ENCODE measurements at places on chromosomes 11 and 22.

DNA sequence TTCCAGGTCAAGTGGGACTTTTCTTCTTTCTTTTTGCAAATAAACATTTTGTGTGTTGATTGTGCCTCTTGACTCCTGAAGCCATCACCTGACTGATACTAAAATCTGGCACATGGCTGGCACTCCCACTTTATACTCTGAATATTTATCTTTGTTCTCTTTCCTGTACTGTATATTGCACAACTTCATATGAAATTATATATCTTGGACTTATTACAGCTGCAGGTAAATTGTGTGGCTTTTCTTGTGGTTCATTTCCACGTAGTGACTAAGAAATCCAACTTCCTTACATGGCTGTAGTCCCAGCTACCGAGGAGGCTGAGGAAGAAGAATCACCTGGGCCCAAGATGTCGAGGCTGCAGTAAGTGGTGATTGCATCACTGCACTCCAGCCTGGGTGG is 23.7 kb upstream of the OR5B12 start:
- DNase-seq = no peak

- DNase-seq = no peak
These were observed 92.0 kb upstream of the ISX start for GRCh38 chr22:34973926-34974325.

GRCh38 chr11:70951139-70951804 is 301.1 kb downstream of the SHANK2 start:
- DNase-seq = no peak

DNA sequence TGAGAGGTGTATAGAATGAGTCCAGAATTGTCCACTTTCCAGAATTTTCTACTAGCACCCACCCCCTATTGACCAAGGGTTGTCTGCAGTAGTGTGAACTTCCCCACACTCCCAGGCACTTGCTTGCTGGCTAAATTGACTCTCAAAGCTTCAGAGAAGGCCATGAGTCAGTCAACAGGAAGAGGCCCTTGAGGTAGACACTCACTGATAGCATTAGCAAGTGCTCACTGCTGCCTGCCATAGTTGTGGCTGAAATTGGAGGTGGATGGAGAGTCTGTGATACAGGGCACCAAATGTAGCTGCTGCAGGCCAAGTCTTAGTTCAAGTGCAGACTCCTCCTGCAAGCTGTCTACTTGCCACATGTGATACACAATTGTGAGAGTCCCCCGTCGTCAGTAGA is 156.8 kb downstream of the SPON1 start:
- no peak for DNase-seq

GRCh38 chr22:34804604-34805003 is 261.4 kb upstream of the ISX start:
- DNase-seq = no peak

- DNase-seq = no peak
These were observed 80.0 kb upstream of the PPARA start for GRCh38 chr22:46070215-46070802.

GRCh38 chr11:9972989-9973388 is 309.1 kb downstream of the SWAP70 start:
- no peak for DNase-seq

- DNase-seq = no peak
These were observed 493.3 kb downstream of the BRD1 start for GRCh38 chr22:49334449-49334789.

- DNase-seq = no peak
These were observed 62.1 kb upstream of the NUP50 start for GRCh38 chr22:45101515-45102227.

GRCh38 chr22:28548406-28548805 is 131.2 kb downstream of the TTC28 start:
- no peak for DNase-seq

GRCh38 chr11:128587415-128587814 is at the start of gene ETS1:
TSS of gene ETS1 (minus strand) at chr11:128587558. CDS start at chr11:128573130, 14,428 bp downstream.
- DNase-seq = no peak

GRCh38 chr11:77410076-77410827 is 63.6 kb downstream of the PAK1 start:
- DNase-seq = no peak

GRCh38 chr22:35204807-35205775 is 52.2 kb upstream of the HMGXB4 start:
- no peak for DNase-seq

DNA sequence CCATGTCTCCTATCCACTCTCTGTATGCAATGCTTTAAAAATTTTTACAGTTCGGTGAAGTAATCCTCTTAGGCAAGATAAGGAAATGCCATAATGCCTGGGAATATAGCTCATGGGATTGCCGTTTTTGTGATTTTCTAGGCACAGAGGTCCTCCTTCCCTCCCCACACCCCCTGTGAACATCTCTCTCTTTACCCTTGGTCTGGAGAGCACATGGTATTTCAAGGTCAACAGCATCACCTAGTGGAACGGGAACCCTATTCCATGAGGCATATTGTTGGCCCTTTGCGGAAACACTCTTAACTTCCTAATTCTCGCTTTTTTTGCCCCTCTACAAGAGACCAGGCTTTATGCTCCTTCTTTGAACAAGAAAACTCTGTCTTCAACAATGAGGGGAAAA is 8.8 kb downstream of the NXPE4 start:
- DNase-seq = no peak

DNA sequence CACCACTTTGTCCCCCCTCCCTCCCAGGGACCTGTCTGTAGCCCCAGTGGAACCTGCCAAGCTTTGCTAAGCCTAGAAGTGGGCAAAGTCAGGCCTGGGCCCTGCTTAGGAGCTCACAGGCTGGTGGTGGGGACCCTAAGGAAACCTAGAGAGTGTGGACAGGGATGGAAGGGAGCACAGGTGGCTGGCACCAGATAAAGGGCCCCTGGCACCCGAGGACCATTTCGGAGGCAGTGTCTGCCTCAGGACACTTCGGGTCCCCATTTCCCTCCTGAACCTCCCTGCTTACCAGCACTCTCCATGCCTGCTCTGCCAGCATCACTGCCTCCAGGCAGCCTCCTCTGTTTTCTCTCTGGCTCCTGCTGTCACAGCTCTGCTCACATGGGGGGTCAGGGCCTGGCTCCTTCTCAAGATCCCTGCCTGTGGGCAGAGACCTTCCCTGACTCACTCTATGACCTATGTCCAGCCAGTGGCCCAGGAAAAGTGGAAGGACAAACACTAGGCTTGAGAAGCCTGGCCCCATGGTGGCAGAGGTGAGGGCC is 13.6 kb upstream of the OMP start:
- no peak for DNase-seq

DNA sequence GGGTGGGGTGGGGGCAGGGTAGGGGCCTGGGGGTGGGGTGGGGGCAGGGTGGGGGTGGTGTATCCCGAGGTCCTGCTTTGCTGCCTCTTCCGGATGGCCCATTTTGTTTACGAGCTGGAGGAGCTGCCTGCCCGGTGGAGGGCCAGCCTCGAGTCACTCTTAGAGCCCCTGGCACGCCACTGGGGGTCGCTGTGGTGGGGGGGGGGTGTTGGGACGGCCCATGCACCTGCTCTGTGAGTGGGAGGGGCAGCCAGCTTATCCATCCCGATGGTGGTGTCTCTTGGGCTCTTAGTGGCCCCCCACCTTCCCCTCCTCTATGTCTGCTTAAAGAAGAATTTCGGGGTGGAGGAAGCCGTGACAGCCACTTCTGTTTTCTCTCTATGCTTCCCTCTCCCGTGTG is 24.6 kb downstream of the MRGPRD start:
- no peak for DNase-seq

- DNase-seq = no peak
These were observed 64.0 kb upstream of the TNRC6B start for GRCh38 chr22:40113696-40114095.

DNA sequence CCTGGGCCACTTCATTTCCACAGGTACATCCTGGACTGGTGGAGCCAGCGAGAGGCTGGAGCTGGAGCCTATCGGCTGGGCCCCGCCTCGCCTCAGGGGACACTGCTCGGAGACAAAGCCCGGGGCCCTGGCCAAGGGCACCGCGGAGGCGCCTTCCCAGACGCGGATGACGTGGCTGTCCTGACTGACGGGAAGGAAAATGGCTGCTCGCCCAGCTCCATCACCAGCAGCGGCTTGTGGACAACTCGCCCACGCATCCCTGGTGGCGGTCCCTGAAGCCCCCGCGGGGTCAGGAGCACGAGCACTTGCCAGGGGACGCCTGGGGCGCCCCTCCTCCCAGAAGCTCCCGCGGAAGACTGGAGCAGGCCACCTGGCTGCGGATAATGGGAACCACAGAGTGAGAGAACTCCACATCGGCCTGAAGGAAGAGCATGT is 49.6 kb downstream of the CECR2 start:
- no peak for DNase-seq

- no peak for DNase-seq
These were observed 41.9 kb upstream of the PCF11 start for GRCh38 chr11:83115026-83115425.

- DNase-seq = no peak
These were observed 22.5 kb upstream of the KRTAP5-6 start for GRCh38 chr11:1674173-1675131.

- DNase-seq = no peak
These were observed 57.2 kb upstream of the FAM181B start for GRCh38 chr11:82790723-82791484.

DNA sequence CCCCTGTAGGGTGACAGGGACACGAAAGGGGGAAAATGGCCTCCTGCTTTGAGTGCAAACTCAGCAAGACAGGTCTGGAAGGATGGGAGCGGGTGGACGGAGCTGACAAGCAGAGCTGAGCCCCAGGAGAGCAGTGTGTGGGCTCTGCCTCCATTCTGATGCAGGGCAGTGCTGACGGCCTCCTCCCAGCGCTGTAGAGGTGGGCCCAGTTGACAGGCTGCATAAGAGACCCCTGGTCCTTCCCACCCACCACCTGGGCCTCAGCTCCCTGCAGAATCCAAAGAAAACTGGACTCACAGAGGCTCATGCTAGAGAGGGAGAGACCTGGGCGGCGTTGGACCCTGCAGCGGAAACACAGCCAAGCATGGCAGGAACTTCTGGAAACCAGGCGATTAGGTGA is 1113.4 kb downstream of the BRD1 start:
- DNase-seq = no peak

DNA sequence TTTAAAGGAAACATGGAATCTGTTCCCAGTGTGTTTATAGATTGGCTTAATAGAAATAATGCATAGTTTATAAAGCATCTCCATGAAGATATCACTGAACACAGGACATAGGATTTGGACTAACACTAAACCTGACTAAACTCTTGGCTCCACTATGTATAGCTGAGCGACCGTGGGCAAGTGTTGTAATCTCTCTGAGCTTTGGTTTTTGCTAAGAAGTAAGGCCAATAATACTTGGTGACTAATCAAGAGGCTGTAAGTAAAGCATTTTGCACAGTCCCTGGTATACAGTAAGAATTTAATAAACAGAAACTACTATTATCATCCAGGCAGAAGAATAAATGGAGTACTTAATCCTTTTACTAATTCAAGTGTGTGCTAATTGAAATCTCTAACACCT is 125.5 kb upstream of the MTMR2 start:
- no peak for DNase-seq

GRCh38 chr22:24954856-24955255 is 2.3 kb downstream of the KIAA1671 start:
- no peak for DNase-seq

DNA sequence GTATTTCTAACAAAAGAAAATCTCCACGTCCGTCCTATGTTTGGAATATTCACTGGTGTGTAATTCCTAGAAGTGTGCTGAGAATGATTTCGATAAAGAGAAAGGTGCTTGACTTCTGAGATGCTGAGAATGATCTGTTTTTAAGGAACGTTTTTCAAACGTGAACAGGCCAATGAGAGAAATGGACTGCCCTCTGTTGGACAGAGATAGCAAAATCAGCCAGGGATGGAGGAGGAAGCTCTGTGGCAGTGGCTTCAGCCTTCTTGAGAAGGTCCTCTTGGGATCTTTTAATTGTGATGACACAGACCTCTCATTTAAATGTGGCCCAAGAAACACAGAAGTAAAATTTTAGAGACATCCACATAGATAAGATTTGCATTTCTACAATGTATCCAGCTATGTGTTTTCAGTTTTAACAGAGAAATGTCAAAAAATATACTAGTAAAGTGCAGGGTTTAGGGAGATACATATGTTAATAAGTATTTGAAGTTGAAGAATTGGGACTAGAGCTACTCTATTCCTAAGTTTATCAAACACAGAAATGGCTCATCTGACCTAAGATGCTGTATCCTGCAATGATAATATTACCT is 84.0 kb upstream of the RCN1 start:
- peak; percentile 6 for DNase-seq

DNA sequence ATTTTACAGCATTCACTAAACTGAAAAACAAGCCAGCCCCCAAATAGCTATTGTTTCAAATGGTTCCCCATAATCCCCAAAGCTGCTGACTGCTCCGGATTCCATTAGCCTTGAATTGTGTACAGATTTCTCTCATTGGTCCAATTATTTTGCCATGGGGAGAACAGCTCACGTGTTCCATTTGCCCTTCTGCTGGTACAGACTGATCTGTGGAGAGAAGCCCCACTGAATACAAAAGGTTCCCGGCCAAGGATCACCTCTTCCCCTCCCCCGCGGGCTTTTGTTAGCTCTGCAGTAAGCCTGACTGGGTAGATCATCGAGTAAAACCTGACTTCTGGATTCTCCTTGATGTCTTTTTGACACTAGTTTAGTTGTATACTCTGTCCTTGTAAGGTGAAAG is 9.1 kb upstream of the MAPK8IP1 start:
- no peak for DNase-seq

- no peak for DNase-seq
These were observed 45.6 kb upstream of the TENM4 start for GRCh38 chr11:79486242-79486984.

DNA sequence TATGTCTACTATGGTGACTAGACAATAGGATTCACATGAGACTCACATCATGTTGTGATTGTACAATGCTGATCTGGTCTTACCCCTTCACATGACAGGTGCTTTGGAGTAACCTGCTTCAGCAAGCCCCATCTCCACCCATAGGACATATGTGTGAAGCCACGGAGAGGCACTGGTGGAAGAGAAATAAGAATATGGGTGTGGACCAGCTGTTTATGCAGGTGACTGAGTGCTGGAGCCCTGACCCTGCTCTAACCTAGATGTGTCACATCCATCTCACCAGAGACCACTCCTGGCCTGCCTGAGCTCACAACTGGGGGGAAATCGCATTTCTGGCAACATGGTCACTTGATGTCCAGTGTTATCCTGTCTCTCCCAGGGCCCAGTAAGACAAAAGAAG is 119.7 kb downstream of the GGTLC2 start:
- no peak for DNase-seq

DNA sequence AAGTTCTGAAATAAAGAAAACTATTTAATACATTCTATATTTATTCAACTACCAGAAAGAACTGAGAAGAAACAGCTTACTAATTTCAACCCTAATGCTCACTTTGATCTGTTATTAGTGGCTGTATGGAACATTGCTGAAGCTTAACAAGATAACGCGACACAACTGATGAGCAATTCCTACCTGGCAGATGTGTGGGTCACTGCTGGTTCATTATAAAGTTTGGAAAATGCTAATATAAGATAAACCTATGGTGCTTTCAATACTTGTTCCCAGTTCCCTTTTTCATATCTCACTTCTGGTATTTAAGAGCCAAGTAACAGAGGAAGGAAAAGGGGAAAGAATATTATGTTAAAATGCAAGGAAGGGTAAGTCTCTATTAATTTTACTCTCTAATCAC is 10.5 kb downstream of the CTSC start:
- no peak for DNase-seq

GRCh38 chr11:56948991-56949515 is 39.7 kb upstream of the OR5AK2 start:
- no peak for DNase-seq

GRCh38 chr11:71495286-71496230 is 31.5 kb upstream of the KRTAP5-7 start:
- no peak for DNase-seq
